Melanocyte of skin (primary cell): ENCODE measurements at places on chromosomes 13 and 19. TPM values are rescaled to one million over a fixed set of nuclear protein-coding genes. Genes with fewer than 3 reads are reported as not detected.

The FUT2 gene
- not detected in 2 replicates for total RNA-seq

The HIF3A gene
- total RNA-seq = not detected in 2 replicates

The ZNF433 gene
- total RNA-seq = 2.5 and 5.7 TPM in 2 replicates

The ARHGEF7 gene
- total RNA-seq = 63.5 and 63.6 TPM in 2 replicates

The NTF4 gene
- total RNA-seq = not detected in 2 replicates

The PALM gene
- total RNA-seq = 10.3 and 12.7 TPM in 2 replicates

The MYH14 gene
- total RNA-seq = 0.46 and 1.00 TPM in 2 replicates

The KCNRG gene
- 1.00 and 1.1 TPM in 2 replicates for total RNA-seq

The PLPPR3 gene
- total RNA-seq = 0.33 TPM in 1 of 2 replicates, not detected in the other

The ZNF761 gene
- total RNA-seq = 8.3 and 10.2 TPM in 2 replicates

The RLN3 gene
- total RNA-seq = not detected in 2 replicates

The RUBCNL gene
- total RNA-seq = under 0.01 TPM in 1 of 2 replicates, not detected in the other

The PRR22 gene
- total RNA-seq = 1.4 and 1.5 TPM in 2 replicates

The TMEM272 gene
- total RNA-seq = under 0.01 and 0.15 TPM in 2 replicates

The RFX1 gene
- 3.0 and 3.5 TPM in 2 replicates for total RNA-seq

The CGB8 gene
- total RNA-seq = not detected in 2 replicates

The BCAM gene
- 0.69 and 5.5 TPM in 2 replicates for total RNA-seq

The ODAD3 gene
- not detected in 2 replicates for total RNA-seq

The OR7A5 gene
- 0.73 and 3.1 TPM in 2 replicates for total RNA-seq

The ZNF615 gene
- total RNA-seq = 7.3 and 9.1 TPM in 2 replicates

The KIR2DL4 gene
- not detected in 2 replicates for total RNA-seq

The LILRB2 gene
- total RNA-seq = not detected in 2 replicates

The GNA15 gene
- total RNA-seq = not detected in 2 replicates

The OXGR1 gene
- not detected in 2 replicates for total RNA-seq

The ZNF682 gene
- 2.1 and 2.9 TPM in 2 replicates for total RNA-seq

The WDR88 gene
- total RNA-seq = not detected in 2 replicates

The TMEM59L gene
- total RNA-seq = not detected in 2 replicates

The EIF3K gene
- 277 and 329 TPM in 2 replicates for total RNA-seq

The ERF gene
- total RNA-seq = 42.3 and 62.6 TPM in 2 replicates
